ENCODE measurements at places on chromosomes 7 and 10.

GRCh38 chr10:24849051-24849450 is 103.4 kb downstream of the PRTFDC1 start:
- no peak for DNase-seq

- DNase-seq = peak; percentile 23
These were observed 231.1 kb upstream of the PRKCQ start for GRCh38 chr10:6811153-6811552.

- peak; percentile 60 for DNase-seq
These were observed 90.2 kb downstream of the IPMK start for GRCh38 chr10:58177362-58177947.

GRCh38 chr7:26202019-26202990 is 760 bp downstream of the CBX3 start:
- DNase-seq = peak; percentile 54

DNA sequence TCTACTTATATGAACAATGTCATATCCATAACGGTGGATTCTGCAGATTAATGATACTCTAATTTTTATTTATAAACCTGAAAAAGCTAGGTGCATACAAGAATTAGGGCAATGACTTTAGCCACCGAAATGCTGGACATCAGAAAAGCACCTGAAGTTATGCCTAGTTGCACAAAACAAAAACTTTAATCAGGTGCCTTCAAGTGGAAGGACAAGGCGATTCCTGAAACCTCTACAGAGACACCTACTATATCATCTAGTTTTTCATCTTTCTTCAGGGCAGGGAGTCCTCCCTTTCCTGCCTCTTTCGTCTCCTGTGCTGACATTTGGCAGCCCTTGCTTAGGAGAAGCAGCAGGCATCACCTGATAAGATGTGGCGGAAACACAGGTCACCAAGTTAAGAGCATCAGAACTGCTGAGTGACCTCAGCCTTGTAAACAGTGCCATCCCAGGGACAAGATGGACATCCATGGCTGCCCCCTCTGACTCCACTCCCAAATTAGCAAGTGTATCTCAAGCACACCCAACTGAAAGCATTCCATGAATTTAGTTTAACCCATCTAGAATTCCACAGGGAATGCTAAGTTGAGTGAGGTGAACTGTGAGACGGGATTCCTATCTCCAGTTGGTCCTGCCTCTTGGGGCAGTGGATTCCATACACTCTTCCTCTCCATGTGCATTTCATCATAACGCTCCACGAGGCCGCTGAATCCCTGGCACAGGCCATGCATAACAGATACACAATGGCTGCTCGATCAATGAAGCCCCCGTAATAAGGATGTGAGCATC is 5.8 kb downstream of the ITPRIP start:
- DNase-seq = no peak

- DNase-seq = no peak
These were observed 961.5 kb downstream of the KCNMA1 start for GRCh38 chr10:76675951-76676587.

- no peak for DNase-seq
These were observed 38.6 kb upstream of the ADD3 start for GRCh38 chr10:109968953-109969759.

DNA sequence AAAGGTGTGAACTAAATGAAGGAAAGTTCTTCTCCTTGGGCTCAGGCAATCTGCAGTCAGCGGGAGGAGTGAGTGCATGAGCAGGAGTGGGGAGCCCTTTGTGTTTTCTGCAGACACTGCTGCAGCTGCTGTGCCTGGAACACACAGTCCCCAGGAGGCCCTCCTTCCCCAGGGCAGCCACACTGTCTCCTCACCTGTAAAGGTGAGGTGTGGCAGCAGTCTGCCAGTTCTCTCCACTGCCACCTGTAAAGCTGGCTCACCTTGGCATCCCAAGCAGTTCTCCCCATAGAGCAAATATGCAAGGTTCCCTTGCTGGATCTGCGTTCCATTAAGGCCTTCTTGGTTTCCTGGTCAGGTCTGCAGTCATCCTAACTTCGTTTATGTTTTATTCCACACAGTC is 5.2 kb upstream of the VWC2 start:
- no peak for DNase-seq

GRCh38 chr7:6567886-6568285 is 9.4 kb upstream of the ZDHHC4 start:
- DNase-seq = no peak

- peak; percentile 95 for DNase-seq
These were observed 178.4 kb downstream of the SH3PXD2A start for GRCh38 chr10:103676851-103677417.

- peak; percentile 57 for DNase-seq
These were observed 12.2 kb upstream of the HYCC1 start for GRCh38 chr7:23026164-23026563.

GRCh38 chr7:147803606-147804005 is 787.0 kb upstream of the C7orf33 start:
- DNase-seq = no peak

GRCh38 chr7:70660154-70660818 is 471.7 kb upstream of the GALNT17 start:
- DNase-seq = no peak

DNA sequence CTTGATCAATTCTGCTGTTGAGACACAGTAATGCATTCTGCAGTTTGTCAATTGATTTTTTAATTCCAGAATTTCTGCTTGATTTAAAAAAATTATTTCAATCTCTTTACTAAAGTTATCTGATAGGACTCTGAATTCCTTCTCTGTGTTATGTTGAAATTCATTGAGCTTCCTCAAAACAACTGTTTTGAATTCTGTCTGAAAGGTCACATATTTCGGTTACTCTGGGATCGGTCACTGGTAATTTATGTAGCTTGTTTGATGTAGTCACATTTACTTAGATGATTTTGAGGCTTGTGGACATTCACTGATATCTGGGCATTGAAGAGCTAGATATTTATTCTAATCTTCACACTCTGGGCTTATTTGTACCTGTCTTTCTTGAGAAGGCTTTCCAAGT is 67.2 kb upstream of the NME8 start:
- no peak for DNase-seq

DNA sequence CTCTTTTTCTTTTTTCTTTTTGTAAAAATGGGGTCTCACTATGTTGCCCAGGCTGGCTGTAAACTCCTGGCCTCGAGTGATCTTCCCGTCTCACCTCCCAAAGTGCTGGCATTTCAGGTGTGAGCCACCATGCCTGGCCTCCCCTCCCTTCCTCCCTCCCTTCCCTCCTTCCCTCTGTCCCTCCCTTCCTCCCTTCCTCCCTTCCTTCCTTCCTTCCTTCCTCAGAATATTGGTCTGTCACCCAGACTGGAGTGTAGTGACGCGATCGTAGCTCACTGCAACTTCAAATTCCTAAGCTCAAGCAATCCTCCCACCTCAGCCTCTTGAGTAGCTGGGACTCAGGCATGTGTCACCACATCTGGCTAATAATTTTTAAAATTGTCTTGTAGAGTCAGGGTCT is 8.4 kb downstream of the AGAP3 start:
- DNase-seq = peak; percentile 29

DNA sequence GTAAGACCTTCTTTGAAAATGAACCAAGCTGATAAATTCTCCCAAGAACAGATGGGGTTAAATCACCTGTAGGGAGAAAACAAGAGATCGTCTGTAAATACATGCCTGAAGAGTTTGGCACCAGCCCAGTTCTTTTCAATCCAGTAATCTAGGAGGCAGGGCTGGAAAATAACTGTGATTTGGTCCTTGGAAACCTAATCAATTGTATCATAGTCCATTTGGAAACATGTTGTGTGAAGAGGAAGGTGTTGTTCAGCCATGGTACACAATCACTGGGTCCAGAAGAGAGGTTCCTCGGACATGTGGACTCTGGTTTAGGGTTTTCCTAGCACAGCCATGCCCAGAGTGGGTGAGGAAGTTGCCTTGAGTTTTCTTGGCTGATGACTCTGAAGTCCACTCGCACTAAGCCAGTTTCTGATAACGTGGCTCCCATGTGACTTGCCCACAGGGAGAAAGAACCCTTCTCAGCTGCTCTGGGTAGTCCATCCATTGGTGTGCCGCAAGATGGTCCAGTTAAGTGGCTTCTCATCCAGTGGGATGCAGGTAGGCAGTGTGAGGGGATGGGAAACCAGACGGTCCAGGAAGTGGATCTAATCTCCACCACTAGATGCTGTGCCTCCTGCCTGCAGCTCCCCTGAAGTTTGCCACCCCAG is 5.1 kb downstream of the BLNK start:
- DNase-seq = no peak

GRCh38 chr10:131973160-131973951 is 8.4 kb downstream of the BNIP3 start:
- DNase-seq = no peak

DNA sequence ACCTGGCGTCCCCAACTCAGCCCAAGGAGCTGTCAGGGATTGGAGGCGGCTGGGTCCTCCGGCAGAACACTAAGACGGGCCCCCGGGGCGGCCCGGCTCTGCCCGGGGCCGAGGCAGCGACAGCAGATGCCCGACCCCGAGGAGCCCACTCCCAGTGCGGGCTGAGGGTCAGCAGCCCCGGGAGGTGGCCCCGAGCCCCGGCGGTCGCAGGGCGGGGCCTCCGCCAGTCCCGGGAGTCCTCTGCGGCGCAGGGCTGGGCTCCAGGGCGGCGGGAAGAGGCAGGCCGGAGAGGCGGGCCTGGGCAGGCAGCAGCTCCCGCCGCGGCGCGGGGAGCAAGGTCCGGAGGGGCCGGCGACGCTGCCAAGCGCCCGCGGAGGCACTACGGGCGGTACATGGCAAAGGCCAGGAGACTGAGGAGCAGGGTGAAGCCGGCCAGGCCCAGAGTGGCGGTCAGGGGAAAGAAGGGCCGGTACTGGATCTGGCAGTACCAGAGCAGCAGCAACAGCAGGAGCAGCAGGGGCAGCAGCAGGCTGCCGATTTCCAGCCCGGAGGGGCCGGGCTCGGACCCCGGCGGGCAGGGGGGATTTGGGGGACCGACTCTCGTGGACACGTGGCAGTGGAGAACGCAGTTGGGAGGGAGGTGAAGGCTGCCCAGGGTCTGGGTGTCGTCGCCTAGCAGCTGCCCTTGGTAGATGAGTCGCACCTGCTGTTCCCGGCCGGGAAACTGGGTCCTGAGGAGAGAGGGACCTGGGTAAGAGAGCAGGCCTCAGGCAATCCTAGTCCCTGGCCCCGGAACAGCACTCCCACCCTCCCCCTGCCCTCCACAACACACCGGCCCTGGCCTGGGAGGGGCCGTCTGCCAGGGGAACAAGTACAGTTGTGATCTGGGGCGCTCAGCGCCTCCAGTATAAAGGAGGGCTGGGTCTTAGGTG is 827 bp upstream of the FASTK start:
- DNase-seq = peak; percentile 66

- DNase-seq = no peak
These were observed 69.7 kb downstream of the ZNRF2 start for GRCh38 chr7:30353932-30354607.
